NCI-H1930 (cell line): ENCODE measurements at places on chromosomes 5 and 9.

- DNase-seq = peak; percentile 23
These were observed 7.0 kb downstream of the IGFBPL1 start for GRCh38 chr9:38417003-38417945.

DNA sequence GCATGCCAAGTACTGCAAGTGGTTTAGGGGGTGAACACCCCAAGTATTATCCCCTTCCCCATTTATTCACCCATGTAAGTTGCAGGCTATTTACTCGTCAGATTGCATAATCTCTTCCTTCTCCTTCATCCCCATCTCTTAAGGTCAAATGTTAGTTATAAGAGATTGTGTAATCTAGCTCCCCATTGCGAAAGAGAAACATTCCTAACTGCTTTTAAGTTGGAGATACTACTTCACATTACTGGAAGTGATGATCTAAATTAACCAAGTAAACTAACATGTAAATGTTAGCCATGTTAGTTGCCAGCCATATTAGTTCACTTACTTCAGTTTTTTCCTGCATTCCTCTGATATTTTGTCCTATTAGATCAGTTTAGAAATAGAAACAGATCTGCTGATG, 262.3 kb downstream of the TAF11L14 start:
- no peak for DNase-seq

DNA sequence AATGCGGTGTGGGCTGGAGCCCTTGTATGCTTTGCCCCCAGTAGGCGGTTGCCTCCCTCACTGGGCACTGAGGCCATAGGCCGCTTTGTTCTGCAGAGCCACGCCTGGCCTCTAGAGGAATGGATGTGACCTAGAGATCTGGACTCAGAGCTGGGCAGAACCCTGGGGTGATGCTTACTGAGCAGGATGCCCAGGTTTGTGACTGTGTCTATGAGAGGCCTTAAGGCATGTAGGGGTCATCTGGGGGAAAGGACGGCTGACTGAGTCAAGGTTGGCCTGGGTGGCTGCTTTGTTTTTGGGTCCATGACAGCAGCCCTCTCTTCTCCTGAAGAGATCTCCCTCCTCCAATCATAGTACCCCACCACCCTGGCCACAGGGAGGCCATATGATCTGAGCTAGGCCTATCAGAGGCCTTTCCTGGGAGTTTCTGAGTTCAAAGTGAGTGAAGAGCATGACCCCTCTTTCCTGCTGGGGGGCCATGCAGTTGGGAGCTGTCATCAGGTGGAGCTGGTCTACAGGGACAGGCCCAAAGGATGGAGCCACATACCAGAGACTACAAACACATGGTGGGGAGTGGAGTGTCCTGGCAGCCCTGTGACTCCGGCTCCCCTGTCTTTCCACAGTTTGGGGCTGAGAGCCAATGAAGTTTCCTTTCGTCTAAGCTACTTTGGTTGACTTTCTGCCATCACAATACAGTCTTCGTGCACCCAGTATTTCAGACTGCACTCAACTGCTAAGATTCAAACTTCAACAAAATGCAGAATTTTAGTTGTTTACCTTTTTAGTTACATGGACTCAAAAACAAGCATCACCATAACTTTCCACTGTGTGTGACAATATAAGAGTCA, 165.4 kb downstream of the AUH start:
- DNase-seq = no peak

- DNase-seq = no peak
These were observed 7.7 kb downstream of the NR3C1 start for GRCh38 chr5:143395638-143396352.

GRCh38 chr5:39266442-39266841, 47.1 kb upstream of the FYB1 start:
- no peak for DNase-seq

GRCh38 chr5:157917899-157918809, 59.2 kb upstream of the CLINT1 start:
- DNase-seq = no peak

- DNase-seq = no peak
These were observed 59.6 kb upstream of the MAN2A1 start for GRCh38 chr5:109630093-109630492.

GRCh38 chr5:125254267-125254666, 507.8 kb upstream of the ZNF608 start:
- no peak for DNase-seq

- DNase-seq = no peak
These were observed 273.7 kb upstream of the DMRT1 start for GRCh38 chr9:567747-568305.

GRCh38 chr9:127574072-127574993, 37.7 kb upstream of the STXBP1 start:
- DNase-seq = no peak

DNA sequence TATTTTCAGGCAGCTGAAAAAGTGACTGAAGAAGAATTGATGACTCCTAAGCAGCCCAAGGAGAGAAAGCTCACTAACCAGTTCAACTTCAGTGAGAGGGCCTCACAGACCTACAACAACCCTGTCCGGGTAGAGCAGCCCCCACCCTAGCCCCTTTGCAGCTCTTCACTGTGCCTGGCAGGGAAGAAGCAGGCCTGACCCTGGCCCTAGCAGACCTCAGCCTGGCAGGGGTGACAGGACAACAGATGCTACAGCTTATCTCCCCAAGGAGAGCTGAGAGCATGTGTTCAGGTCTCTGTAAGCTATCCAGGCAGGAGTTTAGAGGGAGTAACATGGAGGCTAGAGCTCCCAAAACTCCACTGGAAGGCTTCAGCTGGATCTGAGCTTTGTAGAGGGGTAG, 31.8 kb downstream of the DNAI1 start:
- no peak for DNase-seq

GRCh38 chr9:99220011-99220410, 1.7 kb downstream of the ALG2 start:
- DNase-seq = no peak

DNA sequence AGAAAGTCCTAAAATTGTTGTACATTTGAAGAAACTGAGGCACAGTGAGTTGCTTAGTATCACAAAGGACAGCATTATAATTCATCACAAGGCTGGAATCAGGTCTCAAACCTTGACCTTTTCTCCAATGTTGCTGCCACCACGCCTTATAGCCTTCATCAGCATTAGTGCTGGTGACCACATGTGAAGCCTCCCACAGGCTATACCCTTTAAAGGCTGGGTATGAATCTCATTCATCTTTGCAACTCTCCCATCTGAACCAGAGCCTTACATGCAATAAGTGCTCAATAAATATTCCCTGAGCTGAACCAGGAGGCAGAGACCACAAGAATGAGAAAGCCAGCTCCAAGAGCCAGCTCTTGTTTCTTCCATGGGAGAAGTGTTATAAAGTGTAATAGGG, 104.7 kb downstream of the SPOCK1 start:
- DNase-seq = no peak
